ENCODE measurements at places on chromosomes 16 and 17.

- no peak for DNase-seq
Measured at GRCh38 chr16:58828901-58829545, 94.9 kb upstream of the GOT2 start.

GRCh38 chr17:50517504-50518383 is 9.5 kb downstream of the MYCBPAP start:
- DNase-seq = no peak

DNA sequence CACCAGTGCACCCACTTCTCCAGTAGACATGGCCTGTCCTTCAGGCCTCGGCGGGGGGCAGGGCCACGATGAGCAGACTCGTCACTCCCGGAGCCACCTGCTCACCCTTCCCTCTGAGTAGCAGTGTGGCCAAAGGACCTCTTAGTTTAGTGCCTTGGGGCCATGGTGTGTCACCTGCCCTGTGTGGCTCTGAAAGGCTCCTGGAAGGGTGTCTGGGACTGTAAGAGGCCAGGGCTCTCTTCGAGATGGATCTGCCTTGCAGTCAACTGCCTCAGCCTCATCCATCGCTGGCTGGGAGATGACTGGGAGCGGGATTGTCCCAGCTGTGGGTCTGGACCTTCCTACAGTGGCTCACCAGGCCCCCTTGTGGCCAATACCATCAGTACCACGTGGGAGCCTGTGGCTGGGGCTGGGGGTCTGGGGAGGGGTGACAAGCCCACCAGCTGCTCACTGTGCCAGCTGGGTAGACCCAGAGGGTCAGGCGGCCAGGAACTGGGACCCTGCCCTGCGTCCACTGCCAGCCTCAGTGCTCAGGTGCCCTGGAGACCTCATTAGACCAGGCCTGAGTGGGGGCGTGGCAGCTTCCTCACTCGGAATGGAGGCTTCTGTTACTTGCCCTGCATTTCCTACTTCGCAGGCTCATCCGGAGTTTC is 133.4 kb downstream of the OR1D5 start:
- no peak for DNase-seq

DNA sequence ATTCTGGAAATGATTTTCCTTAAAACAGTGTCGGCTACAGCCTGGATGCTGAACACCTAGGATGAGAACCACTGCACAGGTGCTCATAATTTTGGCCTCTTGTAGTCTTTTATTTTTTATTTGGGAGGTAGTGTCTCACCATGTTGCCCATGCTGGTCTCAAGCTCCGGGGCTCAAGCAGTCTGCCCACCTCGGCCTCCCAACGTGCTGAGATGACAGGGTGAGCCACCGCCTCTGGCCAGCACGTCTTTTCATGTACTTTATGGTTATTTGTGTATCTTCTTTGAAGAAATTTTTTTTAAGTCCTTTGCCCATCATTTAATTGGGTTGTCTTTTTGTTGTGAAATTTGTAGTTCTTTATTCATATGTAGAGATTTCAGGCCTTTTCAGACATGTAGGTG is 58.0 kb downstream of the WDR45B start:
- DNase-seq = no peak

GRCh38 chr17:7084088-7084487 is 4.0 kb upstream of the CLEC10A start:
- no peak for DNase-seq

- no peak for DNase-seq
Measured at GRCh38 chr16:71867939-71868338, 16.0 kb downstream of the ZNF821 start.

DNA sequence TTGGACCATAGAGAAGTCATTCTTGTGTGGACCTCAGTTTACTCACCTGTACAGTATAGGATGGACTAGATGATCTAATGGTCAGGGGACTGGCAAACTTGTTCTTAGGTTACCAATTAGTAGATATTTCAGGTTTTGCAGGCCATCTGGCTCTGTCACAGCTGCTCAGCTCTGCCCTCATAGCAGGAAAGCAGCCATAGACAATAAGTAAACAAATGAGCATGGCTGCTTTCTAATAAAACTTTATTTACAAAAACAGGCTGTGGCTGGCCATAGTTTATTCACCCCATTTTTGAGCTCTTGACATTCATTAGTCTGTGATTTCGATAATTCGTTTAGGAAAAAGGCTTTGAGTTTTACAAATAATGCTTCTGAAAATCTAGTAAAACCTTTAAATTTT is 12.7 kb downstream of the BPTF start:
- no peak for DNase-seq

Measured in stimulated activated CD4-positive, alpha-beta T cell treated with anti-CD3 and anti-CD28 coated beads, Interleukin-1b, Interleukin-23, amount 100 ng/mL, for 24 hours (primary cell).